CD4-positive, alpha-beta T cell treated with Interleukin-17A for 1 hour (primary cell): ENCODE measurements at places on chromosomes 7 and 10.
A peak's percentile ranks its signal among the peaks of the same experiment; 100 is the strongest.

DNA sequence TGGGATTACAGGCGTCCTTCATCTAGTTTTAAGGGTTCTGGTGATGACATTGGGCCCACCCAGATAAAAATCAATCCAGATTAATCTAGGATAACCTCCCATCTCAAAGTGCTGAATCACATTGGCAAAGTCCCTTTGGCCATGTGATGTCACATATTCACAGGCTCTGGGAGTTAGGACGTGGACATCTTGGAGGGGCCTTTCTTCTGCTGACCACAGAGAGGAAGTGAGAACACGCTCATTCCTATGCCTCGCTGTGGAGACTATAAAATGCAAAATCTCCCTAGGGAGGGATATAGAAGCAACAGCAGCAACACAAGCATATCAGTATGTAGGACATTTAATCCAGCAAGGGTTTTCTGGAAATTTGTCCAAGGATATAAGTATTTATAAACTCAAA lies 266.0 kb upstream of the PITRM1 start:
- no peak for DNase-seq

DNA sequence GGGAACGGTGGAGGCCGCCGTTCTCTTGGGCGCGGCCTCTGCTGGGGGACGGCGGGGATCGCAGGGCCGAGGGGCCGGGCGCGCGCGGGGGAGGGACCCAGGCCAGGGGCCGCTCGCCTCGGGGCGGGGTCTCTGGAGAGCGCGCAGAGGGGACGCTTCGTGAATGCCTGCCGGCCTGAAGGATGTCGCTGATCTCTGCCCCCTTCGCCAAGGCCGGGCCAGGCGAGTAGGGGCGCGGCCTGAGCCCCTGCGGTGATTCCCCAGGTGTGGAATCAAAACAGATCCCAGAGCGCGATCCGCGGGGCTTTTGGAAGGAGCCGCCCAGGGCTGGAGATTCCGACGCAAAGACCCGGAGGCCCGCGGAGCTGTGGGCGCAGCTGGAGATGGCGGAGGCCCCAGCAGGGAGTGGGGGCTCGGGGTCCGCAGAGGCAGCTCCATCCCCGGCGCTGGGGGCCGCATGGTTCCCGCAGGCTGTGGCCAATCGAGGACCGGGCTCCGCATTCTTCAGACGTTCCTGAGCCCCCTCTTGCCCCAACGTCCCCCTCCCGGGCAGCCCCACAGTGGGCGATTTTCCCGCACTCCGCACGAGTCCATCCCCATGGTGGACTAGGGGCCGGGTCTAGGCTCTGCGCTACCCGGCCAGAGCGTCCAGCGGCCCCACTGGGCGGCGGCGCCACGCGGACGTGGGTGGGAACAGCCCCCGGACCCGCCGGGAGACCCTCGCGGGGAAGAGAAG lies 166.0 kb downstream of the ACTR3B start:
- no peak for DNase-seq

DNA sequence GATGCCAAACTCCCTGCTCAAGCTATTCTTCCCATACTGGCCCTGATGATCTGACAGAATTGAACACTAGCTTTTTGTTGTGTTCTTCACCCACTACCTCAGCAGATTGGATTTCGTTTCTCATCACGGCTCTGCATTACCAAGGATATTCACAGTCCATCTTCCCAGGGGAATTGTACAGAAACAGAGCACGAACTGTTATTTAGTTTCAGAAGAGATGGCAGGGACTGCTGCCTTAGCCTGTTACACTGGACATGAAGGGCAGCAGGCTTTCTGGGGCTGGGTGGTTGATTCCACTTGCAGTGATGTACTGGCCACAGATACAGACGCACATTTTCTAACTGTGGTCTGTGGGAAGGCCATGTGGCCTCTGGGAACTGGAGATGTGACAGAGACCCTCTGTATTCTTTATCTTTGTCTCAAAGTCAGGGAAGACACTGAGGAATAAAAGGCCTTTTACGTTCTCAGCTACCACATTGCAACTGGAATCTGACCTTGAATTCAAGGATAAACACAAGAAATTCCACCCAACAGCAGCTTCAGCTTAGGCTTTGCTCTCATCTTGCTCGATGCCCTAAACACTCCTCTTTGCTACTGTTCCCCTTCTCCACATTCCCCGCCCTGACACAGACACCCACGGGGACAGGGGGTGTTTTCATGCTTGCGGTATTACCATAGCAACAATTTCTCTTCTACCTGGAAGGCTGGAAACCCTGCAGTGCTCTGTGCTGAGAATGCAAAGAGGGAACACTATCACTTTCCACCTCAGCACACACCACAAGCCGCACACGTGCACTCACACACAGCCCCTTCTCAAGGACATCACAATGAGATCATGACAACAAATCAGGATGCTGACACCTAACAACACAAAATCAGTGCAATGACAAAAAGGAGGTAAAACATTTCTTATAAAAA lies 81.7 kb downstream of the RNF216 start:
- DNase-seq, result peak; percentile 89

GRCh38 chr7:157007470-157008066 lies 2.9 kb downstream of the MNX1 start:
- no peak for DNase-seq

- no peak for DNase-seq
Measured at GRCh38 chr10:63192826-63193225, 59.7 kb downstream of the NRBF2 start.

- DNase-seq, result no peak
Measured at GRCh38 chr10:1644191-1644711, 93.1 kb downstream of the ADARB2 start.

DNA sequence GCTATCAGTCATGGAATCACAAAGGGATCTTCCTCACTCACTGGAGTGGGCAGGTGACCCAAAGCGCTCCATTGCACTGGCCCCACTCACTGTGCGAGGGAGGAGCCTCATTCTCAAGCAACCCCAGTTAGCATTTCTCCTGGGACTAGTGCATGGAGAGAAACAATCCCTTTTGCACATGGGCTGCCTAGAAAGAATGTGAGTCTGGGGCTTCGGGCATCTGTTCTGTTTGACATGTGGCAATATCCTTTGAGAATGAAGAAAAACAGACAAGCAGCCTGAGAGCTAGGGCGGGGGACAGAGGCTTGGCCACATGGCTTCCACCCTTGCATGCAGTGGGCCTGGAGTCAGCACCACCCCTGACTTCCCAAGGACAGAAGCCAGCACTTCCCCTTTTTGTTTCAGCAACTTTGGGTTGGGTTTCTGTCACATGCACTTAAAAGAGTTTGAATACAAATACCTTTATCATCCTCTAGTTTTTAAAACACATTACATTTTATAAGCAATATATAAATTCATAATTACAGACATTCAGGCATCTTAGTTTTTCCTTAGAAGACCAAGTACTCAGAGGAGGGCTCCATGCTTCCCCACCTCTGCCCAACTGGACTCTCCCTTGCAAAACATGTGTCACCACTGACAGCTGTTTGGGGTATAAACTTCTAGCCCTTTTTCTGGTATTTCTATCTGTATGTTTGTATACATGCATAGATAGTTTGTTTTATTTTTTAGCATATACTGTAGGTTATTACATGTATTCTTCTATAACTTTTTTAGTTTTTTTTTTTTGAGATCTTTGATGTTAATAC lies 73.8 kb downstream of the RBM20 start:
- no peak for DNase-seq

- DNase-seq, result no peak
Measured at GRCh38 chr7:107701191-107701590, 40.6 kb downstream of the SLC26A4 start.

DNA sequence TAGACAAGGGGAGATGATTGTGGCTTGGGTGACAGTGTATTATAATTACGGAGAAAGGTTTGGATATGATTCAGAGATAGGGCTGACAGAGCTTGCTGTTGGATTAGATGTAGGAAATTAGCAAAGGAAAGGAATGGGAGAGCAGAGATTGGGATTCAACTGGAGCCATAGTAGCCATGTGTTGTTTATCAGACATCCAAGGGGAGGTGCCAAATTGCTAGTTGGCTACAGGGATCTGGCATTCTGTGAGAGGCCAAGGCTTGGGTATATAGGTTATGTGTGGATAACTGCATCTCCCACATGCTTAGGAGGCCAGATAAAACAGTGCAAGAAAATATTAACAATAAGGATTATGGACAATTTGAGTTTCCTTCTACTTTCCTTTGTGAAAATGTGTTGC lies 34.9 kb downstream of the CSGALNACT2 start:
- DNase-seq, result no peak

DNA sequence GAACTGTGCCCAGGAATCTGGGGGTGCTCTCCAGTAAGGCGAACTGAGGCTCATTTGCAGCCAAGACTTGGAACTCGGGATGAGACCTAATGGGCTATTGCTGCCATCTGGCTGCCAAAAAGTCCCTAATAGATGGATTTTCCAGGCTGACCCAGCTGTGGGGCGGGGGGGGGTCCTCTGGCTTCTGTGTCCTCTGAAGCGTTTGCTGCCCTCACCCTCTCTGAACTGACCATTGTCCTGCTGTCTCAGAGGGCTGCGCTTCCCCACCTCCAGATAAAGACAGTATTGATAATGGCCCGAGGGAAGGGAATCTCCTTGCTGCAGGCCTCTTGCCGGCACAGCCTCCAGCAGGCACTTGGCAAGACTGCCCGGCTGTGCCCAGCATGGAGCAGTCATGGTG lies 46.6 kb downstream of the CLEC2L start:
- DNase-seq, result no peak

- no peak for DNase-seq
Measured at GRCh38 chr10:29472301-29473086, 162.3 kb downstream of the SVIL start.

GRCh38 chr7:95596198-95597063 lies at the start of gene PDK4:
PDK4 (minus strand) TSS chr7:95596516; CDS start chr7:95596293, 223 bp downstream.
- DNase-seq, result no peak

DNA sequence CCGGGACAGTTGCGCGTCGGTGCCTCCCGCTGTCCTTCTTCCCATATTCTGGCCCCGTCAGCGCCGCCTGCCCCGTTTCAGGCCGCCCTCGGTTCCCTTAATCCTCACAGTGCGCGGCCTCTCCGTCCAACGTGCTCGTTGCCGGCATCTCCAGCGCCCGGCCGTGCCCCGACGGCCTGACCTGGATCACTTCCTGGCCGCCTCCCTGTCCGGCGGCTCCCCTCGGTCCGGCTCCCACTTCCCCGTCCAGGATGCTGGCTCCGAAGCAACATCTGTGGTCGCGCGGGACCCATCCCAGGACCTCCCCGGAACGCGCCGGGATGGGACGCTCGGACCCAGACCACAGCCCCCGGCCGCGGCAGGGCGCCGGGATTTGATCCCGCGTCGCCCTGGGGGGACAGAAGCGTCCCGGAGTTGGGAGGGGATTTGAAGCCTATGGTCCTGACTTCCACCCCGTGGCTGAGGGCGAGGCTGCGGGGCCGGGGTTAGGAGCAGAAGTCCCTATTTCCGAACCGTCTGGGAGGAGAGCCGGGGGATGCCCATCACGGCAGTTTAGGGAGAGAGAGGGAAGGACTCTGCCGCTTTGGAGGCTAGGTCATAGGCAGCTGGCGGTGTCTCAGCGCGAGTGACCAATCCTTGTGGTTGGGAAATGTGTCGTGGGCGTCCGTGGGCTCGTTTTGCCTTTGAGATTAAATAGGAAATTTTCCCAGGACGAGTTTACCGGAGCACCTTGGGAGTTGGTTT lies 53.8 kb downstream of the KCTD7 start:
- no peak for DNase-seq
